ENCODE measurements at places on chromosomes 3 and 15.

DNA sequence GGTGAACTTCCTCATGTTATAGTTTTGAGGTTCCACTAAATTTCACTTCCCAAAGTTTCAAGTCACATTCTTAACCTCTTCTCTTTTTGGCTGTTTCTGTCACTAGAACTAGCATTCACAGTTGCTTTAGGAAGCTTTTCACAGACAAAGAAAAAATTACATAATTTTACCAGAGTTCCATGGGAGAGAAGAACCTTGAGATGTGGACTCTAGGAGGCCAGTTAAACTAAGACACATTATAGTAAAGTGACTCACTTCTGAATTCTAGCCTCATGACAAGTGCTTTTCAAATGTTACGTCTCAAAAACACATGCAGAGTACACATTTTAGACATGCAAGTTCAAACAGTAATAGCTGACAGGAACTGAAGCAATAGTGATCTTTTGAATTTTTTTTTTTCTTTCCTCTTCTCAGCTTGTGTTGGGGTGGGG, 39.9 kb upstream of the LRTM1 start:
- DNase-seq = no peak

DNA sequence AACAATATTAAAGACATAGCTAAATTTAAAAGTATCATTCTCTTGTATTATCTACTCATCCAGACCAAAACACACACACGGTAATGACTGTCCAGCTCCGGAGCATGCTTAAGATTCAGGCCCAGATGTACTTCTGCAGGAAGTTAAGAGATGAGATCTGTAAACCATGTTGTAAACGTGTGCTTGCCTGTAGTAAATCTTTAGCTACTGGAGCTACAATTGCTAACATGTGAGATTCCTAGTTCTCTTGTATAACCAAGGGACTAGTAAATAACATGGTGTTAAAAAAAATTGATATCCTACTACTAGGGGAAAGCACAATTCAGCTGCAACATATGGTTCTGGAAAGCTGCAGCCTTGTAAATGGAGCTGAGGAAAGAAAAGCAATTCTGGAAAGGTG, 651.7 kb upstream of the CCDC54 start:
- no peak for DNase-seq

DNA sequence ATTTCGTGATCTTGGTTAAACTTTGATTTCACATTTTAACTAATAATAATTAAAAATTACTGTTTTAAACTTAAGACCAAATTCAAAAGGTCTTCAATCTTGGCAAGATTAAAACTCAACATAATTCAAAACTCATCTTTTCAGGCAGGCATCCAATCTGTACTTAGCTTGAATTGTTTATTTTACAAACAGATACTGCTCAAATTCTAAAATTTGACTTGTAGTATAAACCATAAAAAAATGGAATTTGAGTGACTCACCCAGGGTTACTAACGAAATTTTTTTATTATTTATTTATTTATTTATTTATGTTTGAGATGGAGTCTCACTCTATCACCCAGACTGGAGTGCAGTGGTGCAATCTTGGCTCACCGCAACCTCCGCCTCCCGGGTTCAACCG, 64.4 kb downstream of the GAP43 start:
- no peak for DNase-seq

DNA sequence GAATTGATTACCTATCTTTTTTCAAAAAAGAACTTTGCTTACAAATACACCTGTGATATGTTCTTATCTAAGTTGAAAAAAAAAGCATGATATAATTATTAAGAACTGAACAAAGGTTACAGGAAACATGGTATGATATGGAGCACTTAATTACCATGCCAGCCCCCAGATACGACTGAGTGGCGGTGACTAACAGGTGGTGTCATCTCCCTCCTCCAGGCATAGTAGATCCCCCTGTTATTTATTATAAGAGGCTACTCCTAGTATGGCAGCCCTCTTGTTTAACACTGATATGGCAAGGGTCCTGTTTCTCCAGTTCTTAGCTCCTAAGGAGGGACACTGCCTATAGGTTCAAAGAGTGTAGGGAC, 31.0 kb upstream of the TM4SF4 start:
- DNase-seq = no peak

DNA sequence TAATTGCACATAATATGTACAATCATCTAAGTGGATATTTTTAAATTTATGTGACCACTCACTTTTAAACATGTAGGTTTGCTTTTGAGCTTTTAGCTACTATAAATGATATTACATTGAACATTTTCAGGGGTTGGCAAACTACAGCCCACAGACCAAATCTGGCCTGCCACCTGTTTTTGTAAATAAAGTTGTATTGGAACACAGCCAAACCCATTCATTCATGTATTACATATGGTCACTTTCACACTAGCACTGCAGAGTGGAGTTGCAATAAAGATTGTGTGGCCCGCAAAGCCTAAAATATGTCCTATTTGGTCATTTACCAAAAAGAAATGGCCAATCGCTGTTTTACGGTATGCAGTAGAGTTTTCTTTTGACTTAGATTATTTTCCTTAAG, 21.2 kb downstream of the CMTM7 start:
- no peak for DNase-seq

DNA sequence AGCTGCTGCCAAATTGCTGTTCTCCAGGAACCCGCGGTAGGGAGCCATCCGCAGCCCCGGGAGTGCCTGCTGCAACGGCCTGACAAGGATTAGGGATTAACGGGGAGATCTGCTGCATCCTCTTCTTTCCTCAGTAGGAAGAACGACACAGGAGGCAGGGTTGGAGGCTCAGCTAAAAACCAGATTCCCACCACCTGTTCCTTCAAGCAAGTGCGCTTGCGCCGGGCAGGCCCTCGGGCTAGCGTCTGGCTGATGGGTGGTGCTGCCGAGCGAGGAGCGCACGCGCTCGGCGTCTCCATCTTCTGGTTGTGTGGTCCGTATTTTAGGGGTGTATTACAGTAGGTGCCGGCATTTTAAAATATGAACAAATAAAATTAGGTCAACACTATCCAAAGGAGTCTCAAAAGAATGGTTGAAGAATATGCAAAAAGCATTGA, 25.4 kb upstream of the SLC25A26 start:
- DNase-seq = peak; percentile 85

DNA sequence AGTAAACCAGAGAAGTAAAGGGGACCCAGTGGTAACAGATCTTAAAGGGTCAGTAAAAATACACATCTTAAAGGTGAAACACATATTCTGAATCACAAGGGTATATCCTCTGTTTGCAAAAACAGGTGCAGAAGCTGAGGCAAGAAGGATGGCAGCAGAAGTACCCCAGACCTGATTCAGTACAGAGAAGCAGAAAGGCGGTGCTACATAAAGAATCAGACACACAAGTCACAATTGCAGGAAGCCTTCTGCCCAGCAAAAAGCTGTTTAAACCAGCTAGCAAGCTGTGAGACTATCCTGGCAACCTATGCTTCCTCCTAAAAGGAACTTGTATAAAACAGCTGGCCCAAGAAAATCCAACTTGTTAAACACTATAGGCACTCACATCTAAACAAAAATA, 49.4 kb downstream of the ZNF280D start:
- no peak for DNase-seq

DNA sequence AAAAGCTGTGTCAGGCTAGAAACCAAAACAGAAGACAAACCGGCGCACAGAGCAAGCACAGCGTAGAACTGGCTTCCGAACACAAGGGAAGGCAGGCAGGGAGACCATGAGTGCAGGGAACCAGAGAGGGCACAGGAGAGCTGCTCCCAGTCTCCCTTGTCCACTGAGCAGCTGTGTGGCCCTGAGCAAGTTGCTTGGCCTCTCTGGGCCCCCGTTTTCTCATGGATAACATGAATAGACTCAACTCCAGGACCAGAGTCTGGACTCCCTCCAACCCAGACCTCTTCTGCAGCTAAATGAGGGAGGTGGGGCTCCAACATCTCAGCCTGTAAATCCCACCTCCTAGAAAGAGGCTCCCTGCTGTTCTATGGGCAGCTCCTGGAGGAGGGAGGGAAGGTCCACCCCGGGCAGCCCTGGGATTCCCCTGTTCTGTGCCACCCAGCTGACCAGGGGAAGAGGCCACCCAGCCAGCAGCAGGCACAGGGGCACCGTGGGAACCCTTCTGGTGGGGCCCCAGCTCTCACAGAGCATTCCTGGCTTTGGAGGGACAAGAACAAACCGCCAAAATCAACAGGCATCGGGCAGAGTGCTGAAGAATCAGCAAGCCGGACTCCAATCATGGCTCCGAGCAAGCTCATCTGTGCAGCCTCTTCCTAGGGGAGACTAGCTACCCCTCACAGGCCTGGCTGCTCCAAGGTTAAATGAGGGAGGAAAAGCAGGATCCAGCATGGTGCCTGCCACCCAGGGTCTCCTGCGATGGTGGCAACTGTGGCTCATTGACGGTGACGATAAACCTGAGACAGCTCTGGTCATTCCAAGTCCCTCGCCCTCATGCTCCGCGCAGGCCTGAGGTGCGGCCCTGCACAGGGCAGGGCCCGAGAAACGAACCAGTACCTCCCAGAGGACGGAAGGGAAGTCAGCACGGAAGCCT, 15.1 kb downstream of the XXYLT1 start:
- no peak for DNase-seq

- no peak for DNase-seq
Measured at GRCh38 chr3:71978150-71978721, 193.3 kb upstream of the PROK2 start.

DNA sequence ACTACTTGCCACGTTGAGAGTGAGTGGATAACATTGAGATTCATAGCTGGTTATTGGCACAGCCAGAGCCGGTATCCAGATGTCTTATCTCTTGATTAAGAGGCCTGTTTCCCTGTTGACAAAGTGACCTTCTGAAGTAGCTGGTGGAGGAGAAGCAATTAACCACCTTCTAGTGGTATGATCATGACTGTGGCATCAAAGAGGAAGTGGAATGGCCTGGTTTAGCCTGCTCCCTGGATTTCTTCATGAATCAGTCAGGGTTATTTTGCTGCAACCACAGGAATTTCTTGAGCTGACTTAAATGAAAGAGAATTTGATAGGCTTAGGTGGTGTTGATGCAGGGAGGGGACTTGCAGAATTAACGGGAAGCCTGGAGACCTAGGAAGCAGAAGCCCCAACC, 398.3 kb downstream of the MFSD1 start:
- DNase-seq = peak; percentile 52

- no peak for DNase-seq
Measured at GRCh38 chr15:58590236-58590635, 158.4 kb downstream of the LIPC start.

DNA sequence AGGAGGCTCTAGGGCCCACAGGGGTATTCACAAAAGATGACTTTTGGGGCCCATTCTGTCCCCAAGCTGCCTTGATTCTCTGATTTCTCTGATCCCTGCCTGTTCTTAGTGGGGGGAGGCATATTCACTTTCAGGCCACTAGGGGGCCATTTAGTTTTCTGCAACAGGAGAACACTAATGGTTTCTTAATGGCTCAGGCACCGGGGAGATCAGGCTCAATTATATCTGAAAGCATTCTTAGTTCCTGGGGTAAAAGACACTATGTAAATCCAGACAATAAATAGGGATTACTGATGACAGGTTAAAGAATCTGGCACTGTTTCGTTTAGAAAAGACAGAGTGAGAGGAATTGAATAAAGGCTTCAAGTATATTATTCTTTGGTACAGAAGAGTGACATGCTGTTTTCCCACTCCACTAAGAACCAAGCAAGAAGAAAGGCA, 2.5 kb upstream of the INAFM2 start:
- DNase-seq = peak; percentile 78

- no peak for DNase-seq
Measured at GRCh38 chr15:55084216-55084615, 112.5 kb downstream of the RSL24D1 start.

GRCh38 chr3:3443482-3443881, 264.0 kb upstream of the CRBN start:
- no peak for DNase-seq

GRCh38 chr3:64023187-64023860, at the start of gene PSMD6:
Gene PSMD6 (minus strand): TSS chr3:64023494. CDS start chr3:64023419, 75 bp downstream.
- peak; percentile 93 for DNase-seq

- DNase-seq = no peak
Measured at GRCh38 chr3:128073185-128073725, 21.0 kb downstream of the SEC61A1 start.

- DNase-seq = no peak
Measured at GRCh38 chr3:20503394-20504082, 317.5 kb upstream of the SGO1 start.

- peak; percentile 45 for DNase-seq
Measured at GRCh38 chr15:72285927-72286516, 13.7 kb upstream of the PARP6 start.

DNA sequence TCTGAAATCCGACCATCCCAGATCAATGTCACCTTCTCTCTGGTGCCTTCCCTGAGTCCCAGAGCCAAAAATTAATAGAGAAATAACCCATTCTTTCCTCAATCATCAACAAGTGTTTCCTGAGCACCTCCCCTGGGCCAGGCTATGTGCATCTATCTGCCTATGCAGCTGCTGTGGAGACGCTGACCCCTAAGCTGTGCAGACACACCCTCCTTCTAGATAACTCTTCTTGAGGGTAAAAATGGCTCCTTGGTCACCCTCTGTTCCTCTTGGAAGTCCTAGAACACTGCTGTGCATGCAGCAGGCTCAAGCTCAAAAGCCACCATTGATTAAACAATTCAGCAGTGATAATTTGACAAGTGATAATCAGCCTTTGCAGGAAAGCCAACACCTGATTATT, 18.4 kb downstream of the CA12 start:
- no peak for DNase-seq

DNA sequence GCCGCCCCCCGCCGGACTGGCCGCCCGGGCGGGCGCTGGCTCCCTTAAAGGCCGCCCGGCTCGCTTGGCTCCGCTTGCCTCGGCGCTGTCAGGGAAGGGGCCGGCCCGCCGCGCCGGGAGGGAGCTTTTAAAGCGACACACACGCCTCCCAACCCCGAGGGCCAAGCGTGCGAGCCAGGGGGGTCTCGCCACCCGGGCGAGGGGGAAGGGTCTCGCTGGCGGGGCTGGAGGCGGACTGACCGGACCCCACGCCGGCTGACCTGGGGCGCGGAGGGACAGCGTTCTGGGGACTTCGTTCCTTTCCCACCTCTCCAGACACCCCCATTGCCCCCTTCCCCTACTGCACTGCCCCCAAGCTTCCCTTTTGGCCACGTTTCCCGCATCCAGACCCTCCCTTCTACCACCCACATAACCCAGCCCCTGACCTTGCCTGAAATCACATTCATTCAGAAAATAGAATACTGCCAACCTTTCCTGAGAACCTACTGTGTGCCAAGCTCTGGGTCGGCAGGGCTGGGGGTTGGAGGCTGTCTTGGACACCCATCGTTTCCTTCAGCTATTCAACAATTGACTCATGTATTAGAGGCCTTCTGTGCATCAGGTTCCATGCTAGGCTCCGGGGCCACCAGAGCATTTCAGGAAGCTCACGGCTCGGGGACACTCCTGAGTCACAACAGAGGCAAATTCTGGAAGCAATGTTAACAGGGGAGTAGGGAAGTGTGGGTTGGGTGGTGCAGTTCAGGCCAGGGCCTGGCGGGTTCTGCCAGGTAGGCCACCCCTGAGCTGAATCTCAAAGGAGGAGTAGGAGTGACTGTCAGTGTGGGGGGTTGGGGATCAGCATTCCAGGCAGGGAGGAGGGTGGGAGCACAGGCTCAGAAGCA, at the start of gene INSYN1:
TSS of gene INSYN1 (minus strand) at position 102 of the 881 bp plus-strand sequence. CDS start 2,221 bp downstream, outside the sequence.
- DNase-seq = peak; percentile 80

DNA sequence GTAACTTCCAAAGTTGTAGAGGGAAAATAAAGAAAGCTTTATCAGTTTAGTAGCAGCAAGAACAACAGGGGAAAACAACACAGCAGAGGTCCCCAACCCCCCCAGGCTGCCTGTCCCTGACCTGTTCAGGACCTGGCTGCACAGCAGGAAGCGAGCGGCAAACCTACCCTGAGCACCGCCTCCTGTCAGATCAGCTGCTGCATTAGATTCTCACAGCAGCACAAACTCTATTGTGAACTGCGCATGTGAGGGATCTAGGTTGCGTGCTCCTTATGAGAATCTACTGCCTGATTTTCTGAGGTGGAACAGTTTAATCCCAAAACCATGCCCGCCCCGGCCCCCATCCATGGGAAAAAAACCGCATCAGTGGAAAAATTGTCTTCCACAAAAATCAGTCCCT, 40.3 kb downstream of the USP50 start:
- no peak for DNase-seq

Measured in AG08396 (cell line).